ENCODE measurements at places on chromosomes 2 and 18.

DNA sequence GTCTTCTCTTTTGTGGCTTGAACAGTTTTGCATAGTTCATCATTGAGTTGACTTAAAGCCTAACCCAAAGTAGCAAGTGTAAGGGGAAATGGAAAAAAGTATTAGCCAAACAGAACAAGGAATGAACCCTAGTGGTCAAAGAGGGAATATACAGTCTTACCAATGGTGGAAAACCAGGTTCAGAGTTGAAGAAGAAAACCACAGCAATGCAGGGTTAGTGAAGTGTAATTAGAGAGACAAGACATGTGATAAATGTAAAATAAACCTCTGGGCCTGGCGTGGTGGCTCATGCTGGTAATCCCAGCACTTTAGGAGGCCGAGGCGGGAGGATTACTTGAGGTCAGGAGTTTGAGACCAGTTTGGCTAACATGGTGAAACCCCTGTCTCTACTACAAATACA is 2.4 kb downstream of the TTN start:
- no peak for DNase-seq

GRCh38 chr2:3284657-3285630 is 92.7 kb downstream of the EIPR1 start:
- no peak for DNase-seq

DNA sequence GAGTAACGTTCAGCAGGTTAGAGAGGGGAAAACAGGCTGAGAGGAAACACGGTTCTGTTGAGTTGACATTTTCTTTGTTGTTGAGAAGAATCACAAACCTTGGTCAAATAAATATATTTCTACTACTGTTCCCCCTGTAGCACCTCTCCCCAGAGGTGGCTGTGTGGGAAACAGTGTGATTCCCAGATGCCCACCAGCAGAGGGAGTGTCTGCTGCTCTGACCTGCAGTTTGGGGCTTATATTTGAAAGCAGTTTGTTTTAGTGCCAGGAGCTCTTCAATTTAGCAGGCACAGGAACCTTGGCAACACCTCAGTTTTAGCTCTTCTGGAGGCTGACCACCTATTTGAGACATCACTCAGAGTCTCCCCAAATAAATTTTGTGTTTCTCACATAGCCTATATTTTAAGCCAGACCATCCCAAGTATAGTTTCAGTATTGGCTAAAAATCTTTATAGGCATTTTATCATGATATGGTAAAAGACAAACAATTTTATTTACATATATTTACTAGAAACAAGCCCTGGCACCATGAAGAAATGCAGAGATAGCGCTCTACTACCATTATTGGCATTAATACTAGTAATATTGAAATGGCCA is 75.7 kb downstream of the PIK3C3 start:
- no peak for DNase-seq

GRCh38 chr2:111069722-111070121 is 51.0 kb upstream of the BCL2L11 start:
- no peak for DNase-seq

DNA sequence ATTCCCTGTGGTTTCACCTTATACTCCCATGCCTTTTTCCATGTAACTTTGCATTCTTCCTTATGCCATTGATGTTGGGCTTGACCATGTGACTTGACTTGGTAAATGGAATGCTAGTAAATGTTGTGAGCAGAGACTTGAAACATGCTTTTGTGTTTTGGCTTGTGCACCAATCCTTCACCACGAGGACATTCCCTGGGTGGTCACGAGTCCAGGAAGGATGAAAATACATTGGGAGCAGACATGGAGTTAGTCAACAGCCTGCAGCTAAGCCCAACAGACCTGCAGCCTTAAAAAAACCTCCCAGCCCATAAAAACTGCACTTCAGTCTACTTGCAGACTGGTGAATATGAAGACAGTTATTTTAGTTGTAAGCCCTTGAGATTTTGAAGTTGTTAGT is 116.5 kb upstream of the SPATS2L start:
- DNase-seq, result no peak

DNA sequence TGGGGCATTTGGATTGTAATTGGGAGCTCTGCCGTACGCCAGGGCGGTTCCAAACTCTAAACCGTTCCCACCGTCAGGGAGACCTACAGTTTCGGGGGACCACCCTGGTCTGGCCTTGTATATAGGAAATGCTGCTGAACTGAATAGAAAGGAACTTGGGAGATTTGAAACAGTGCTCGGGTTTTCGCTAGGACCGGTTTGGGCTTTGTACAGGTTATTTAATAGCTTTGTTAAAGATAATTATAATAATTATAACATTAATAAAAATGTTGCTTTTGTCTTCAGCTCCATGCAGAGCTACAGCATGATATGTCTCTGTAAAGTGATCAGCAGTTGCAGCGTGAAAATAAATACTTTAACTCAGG is 2.4 kb downstream of the SP5 start:
- no peak for DNase-seq

DNA sequence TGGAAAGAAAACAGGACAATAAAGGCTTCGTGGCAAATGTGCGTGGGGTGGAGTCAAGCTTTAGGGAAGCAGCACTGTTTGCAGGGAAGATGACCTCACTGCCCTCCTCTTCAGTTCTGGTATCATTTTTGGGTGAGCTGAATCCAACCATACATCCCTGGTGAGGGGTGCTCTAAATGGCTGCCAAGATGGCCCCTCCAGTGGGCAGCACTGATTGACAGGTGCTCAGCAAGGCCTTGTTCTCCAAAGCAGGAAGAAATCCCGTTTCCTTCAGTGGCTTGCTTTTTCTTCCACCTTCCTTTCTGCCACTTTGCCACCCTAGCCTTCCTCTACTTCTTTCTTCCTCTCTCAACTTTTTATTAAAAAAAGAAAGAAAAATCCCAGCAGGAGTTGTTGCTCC is 132.8 kb upstream of the SP5 start:
- no peak for DNase-seq

GRCh38 chr2:230520875-230521155 is 104.8 kb downstream of the SP100 start:
- no peak for DNase-seq

- DNase-seq, result no peak
Observed at GRCh38 chr18:62711781-62712180, 3.6 kb upstream of the PHLPP1 start.

DNA sequence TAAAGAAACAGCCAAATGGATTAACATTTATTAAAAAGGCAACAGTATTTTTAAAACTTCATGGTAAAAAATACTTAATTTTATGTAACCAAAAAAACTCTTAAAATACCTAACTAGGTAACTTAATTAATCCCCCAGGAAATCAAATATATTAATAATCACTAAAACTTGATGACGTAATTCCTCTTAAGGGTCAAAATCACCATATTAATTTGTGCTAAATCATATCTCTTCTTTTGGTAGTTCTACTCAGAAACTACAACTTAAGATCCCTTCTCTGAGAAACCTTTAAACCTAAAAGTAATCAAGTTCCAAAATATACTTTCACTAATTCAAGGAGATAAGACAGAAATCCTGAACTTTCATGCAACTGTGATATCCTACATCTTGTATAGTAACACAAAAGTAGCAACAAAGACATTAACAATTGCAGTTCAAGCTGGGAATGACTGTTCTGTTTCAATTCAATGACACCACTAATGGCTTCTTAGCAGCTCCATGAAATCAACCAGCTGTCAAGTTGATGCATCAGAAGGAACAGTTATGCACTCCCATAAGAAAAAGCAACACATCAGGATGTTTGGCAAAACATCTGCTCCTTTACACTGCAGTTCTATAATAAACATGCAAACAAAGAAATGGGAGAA is 4.0 kb downstream of the BAZ2B start:
- DNase-seq, result no peak

DNA sequence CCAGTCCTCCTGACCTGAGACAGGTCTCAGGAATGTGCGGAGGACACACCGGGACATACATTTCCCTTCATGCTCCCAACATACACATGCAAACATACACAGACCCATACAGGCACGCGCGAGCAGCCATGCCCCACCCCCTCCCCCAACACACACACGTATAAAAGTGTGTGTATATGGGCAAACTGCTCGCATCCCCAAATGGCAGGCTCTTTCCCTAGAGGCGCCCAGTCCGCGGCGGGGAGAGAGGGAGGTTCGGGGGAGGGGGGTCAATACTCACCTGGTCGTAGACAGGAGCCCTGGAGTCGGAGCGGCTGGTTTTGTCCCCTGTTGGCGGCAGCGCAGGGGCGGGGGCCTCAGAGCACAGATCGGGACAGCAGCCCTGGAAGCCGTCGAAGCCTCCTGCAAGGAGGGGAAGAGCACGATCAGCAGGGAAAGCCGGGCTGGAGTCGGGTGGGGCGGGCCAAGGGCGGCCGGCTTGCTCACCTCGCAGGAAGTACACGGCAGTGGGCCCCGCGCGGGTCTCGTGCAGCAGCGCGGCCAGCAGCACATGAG is 682 bp downstream of the DUSP2 start:
- no peak for DNase-seq

DNA sequence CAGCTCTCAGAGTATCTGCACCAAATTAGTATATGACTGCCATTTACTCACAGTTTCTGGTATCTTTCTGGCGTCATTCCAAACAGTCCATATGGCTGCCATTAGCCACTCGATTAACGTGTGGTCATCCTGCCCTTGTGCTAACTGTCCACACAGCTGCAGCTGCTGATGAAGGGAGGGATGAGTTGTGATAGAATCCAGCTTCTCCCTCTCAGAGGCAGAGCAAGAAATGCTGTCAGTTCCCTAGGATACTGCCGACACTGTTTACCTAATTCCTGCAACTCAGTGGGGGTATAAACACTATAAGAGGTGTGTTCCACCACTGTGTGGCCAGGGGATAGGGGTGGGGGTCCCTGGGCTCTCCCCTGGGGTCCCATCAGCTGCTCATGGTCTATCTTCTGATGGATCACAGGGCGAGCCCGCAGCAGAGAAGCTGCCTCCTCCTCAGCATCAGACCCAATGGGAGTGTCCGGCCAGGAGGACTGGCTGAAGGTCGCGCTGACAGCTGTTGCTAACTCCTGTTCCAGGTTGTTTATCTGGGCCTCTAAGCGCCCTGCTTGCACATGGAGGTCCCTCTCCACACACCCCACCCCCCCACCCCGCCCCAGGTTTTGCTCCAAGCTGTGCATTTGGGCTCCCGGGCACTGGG is 17.3 kb upstream of the KLHL23 start:
- no peak for DNase-seq

GRCh38 chr2:50395605-50396297 is 636.2 kb downstream of the NRXN1 start:
- no peak for DNase-seq
